HAP-1 (cell line): ENCODE measurements at places on chromosomes 4 and X.
A peak's percentile ranks its signal among the peaks of the same experiment; 100 is the strongest.

- no peak for DNase-seq
These were observed 66.2 kb upstream of the FRAS1 start for GRCh38 chr4:77990904-77991358.

DNA sequence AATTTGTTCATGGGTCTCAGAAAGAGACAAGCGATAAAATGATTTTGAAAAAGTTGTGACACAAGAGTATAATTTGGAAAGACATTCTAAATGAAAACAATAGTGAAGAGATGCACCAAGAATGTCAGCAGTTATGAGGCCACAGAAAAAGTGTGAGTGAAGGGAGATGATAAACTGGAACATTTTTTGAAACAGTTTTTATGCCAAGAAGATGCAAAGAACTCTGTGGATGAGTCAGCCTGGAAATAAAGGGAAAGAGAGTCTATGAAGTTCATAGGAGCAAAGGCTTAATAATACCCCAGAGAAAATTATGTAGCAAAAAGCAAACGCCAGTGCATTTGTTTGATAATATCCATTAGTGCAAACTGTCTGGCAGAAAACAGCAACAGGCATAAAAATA is 188.4 kb upstream of the TBC1D9 start:
- no peak for DNase-seq

GRCh38 chr4:40960941-40961340 is 211.2 kb downstream of the NSUN7 start:
- no peak for DNase-seq

GRCh38 chr4:154312246-154312645 is 179.4 kb downstream of the DCHS2 start:
- DNase-seq, result no peak

GRCh38 chr4:142194905-142195304 is 558.5 kb downstream of the IL15 start:
- DNase-seq, result peak; percentile 52

DNA sequence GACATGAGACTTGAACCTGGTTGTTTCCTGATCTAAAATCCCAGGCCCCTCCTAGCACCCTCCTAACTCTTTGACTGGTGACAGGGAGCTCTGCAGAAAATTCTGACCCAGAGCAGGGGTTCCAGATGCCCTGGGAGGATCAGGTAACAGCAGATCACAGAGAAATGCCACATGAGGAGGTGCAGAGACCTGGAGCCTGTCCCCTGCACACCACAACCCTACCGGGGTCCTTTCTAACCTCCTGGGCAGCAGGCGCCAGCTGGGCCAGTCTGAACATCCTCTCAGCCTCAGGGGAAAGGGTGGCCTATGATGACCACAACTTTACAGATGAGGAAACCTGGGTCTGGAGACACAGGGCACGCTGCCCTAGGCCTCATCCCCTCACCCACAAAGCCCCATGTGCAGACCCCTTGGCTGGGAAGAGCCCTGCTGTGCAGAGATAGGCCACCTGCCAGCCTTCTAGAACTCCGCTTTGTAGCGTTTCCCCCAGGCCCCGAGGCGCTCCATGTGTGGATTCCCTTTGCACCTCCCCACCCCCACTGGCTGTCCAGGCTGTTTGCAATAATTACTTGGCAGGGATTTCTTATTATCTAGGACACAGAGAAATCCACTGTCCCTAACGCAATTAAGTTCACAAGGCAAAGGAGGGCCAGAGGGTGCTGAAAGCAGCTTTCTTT is 36.5 kb downstream of the WDR1 start:
- no peak for DNase-seq

DNA sequence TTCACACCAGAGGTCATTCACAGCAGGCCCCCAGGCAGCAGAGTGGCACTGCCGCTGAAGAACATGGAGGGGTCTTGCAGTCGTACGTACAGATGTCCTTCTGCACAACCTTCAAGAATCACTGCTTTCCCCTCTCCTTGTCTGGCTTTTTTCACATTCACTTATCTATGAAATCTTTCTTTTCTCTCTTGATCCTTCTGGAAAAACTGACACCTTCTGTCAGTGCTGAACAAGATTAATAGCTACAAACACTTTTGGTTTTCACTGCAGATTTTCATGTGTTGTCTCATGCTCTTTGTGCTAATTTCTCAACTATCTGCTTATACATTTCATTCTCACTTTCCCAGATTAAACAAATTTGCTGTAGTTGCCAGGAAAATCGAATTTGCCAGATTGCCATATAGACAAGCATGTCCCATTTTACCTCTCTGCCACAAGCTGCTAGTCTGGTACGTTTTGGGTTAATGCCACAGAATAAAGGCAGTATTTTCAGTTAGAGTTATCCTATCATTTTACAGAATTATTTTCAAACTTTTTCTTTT is 83.1 kb downstream of the RPS3A start:
- no peak for DNase-seq

GRCh38 chrX:100340491-100341141 is 69.5 kb downstream of the PCDH19 start:
- no peak for DNase-seq

- DNase-seq, result peak; percentile 72
These were observed 71.6 kb upstream of the DHX15 start for GRCh38 chr4:24655971-24656370.

- no peak for DNase-seq
These were observed 168.7 kb upstream of the TBC1D9 start for GRCh38 chr4:140924761-140925392.

DNA sequence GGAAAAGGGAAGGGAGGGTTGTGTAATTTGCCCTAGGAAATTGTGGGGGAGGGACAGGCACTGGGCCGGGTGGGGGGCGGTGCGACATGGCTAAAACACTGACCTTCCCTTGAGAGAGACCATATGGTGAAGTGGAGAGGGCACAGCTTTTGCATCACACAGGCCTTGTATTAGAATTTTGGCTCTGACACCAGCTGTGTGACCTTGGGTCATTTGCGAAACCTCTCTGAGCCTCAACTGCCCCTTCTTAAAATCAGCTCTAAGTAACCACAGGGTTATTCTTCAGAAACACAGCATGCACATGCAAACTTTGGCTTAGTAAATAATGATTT is 25.8 kb downstream of the PDGFRA start:
- no peak for DNase-seq

DNA sequence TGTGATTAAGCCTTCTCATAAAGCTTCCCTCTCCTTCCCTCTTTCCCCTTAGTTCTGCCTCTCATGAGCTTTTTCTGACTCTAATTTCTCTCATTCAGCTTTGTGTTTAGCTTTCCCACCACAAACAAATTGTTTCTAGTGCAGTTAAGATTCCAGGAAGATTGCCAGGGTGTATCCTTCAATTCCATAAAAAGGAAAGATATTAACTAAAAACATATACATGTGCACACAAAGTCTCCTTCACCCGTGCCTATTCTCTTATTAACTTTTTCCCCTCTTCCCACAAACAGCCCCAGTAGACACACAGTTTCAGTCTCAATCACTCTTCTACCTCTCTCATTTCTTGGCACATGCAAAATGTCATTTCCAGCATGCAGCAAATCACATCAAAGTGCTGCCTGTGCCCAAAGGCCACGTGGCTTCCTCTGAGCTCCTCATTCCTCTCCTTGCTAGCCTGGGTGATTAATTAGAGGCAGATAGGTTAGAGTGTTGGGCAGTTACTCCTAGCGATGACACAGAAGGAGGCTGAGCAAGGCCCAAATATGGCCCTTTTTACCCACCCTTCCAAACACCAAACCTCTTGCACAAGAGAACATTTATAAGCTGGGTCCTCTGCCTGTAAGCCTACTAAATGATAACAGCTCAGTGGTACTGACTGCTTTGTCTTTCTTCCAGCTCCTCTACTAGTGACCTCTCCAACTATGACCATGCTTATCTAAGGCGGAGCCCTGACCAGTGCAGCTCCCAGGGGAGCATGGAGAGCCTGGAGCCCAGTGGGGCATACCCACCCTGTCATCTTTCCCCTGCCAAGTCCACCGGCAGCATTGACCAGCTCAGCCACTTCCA is 159.6 kb downstream of the SOWAHB start:
- no peak for DNase-seq
